ENCODE measurements at places on chromosomes 16 and 17.

DNA sequence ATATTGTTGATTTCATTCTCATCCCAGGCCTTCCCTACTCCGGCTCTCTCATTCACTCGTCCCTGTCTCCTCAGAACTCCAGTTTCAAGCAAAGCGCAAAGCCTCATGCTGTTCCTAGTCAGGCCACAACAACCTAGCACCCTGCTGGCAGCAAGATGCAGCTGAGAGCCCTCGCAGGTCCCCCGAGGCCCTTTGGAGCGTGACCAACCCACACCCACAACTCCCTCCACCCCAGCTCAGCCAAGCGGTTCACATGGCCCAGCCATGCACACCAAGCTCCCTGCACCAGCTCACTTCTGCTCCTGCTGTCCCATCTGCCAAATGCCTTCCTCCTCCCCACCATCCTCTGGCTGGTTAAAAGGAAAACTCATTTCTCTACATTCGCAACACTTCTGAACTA is 195.8 kb downstream of the IRX5 start:
- DNase-seq = no peak

DNA sequence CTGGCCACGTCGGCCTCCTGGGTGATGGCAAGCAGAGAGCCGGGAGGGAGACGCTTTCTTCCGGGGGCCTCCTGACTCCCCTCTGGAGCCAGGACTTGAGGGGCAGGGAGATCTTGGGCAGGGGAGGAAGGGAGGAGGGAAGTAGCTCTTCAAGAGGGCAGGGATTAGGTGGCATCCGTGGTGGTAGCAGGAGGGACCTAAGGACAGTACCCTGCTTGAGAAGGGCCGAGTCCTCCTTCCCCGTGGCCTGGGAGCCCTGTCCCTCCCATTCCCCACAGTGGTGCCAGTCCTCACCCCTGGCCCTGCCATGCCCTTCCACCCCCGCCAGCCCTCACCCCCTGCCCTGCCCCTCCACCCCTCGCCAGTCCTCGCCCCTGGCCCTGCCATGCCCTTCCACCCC is 12.6 kb downstream of the TAX1BP3 start:
- DNase-seq = no peak

DNA sequence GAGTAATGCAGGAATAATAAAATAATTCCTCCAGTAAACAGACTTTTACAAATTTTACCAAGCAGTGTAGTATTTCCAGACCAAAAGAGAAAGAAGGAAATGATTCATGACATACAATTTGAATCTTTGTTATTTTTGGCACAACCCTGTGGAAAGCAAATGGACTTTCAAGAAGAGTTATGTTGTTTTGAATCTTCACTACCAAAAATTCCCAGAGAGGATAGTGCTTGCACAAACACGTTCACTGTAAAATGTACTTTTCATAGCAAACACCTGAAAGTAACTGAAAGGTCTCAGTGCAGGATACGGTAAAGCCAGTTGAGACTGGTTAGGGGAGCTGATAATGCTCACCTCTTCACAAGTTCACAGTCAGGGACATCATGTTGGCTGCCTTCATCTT is 107.1 kb downstream of the USP22 start:
- peak; percentile 68 for DNase-seq

DNA sequence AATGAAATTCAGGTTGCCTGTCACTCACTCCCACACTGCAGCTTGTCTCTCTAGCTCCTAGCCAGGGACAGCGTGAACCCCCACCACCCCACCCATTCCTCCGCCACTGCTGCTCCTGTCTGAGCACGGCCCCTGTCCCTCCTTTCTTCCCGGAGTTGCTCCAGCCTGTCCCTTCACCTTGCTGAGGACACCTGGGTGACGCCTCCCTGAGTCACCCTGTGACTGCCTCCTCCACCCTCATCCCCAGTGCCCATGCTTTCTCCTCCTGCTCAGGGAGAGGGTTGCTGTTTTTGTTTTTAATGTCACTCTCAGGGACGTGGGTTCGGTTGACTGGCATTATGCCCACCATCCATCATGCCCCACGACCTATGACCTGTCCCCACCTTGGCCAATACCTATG is 25.8 kb upstream of the NAT9 start:
- DNase-seq = no peak

- no peak for DNase-seq
These were observed 24.8 kb downstream of the KRT23 start for GRCh38 chr17:40912486-40913210.

DNA sequence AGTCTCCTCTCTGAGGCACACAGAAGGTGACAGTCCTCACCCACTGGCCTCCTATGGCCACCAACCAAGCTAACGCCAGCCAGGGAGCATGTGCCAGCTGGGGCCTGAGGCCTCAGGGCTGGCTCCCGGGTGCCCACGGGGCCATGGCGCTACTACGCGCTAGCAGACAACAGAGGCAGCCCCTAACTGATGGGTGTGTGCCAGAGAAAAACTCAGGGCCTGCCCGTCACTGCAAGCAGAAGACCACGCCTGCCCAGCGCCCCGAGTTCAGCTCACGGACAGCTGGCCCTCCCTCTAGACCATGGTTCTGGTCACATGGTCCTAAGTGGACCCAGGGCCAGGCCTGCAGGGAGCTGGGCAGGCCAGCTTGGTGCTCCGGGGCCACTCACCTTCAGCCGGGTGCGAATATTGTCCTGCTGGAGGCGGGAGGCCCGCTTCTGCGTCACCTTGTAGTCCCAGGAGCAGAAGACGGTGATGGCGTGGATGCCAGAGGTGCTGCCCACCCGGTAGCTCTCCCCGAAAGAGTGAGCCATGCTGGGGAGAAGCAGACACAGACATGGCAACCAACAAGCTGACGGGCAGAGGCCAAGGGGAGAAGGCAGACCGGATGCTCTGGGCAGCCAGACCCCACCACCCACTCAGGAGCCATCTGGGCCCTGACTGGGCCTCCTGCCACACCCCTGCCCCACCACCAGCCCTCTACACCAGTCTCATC is 6.2 kb downstream of the TMC6 start:
- no peak for DNase-seq

DNA sequence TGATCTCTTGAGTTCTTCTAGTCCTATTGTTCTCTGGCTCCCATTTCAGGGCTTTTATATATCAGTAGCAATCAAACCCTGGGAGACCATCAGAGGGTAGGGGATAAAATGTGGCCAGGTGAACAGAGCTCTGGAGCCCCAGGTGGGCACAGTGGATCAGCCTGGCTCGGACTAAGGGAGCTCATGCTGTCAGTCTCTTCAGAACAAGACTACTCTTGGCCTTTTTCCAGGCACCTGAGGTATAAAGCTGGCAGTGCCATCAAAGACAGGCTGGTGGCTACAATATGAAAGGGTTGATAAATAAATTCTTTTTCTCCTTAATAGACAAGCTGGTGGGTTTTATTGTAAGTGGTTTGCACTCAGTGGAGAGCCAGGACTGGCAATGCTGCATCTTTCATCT is 160.0 kb upstream of the CCL2 start:
- DNase-seq = no peak

GRCh38 chr16:24800586-24800985 is 45.2 kb upstream of the SLC5A11 start:
- no peak for DNase-seq

DNA sequence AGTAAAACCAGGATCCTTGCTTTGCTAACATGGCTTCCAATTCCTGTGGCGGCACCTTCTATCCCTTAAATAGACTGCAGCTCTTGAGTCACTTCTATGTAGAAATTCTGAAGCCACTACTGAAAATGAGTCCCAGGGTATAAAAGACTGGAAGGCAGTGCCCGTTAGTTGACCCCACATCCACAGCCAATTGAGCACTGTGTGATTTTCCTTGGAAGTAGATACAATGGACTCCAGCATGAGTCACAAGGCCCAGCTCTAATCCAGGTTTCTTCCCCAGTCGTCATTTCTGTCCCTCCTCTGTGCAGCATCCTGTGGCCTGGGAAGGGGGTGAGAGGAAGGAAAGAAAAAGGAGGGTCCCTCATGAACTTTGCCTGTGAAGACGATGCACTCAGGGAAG is 69.5 kb downstream of the HLF start:
- DNase-seq = peak; percentile 56

DNA sequence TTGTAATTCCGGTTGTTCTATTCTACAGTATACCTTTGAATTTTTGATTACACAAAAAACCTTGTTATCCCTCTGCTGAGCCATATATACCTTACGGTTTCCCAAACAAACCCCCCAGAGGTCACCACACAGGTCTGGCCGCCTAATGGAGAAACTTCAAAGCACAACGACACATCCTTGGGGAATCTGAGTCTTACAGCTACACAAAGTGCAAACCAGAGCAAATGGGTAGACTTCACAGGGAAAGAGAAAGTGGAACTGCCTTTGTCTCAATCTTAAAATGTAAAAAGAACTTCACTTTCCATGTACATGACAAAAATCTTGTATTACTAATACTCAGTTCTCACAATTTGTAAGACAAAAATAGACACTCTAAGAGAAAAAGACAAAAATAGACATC is 2.7 kb downstream of the FBXO31 start:
- DNase-seq = no peak

- DNase-seq = peak; percentile 21
These were observed 30.8 kb downstream of the FA2H start for GRCh38 chr16:74743668-74744299.

- no peak for DNase-seq
These were observed 6.0 kb upstream of the CPD start for GRCh38 chr17:30372755-30373154.

- DNase-seq = no peak
These were observed 33.8 kb upstream of the SSTR2 start for GRCh38 chr17:73130977-73131376.

- peak; percentile 72 for DNase-seq
These were observed 9.2 kb upstream of the NF1 start for GRCh38 chr17:31085563-31085962.

- no peak for DNase-seq
These were observed 47.6 kb downstream of the C17orf67 start for GRCh38 chr17:56785997-56786680.

- peak; percentile 9 for DNase-seq
These were observed 91.8 kb downstream of the RGS9 start for GRCh38 chr17:65228734-65229620.

- DNase-seq = no peak
These were observed 4.9 kb upstream of the SOX9 start for GRCh38 chr17:72115781-72116525.

DNA sequence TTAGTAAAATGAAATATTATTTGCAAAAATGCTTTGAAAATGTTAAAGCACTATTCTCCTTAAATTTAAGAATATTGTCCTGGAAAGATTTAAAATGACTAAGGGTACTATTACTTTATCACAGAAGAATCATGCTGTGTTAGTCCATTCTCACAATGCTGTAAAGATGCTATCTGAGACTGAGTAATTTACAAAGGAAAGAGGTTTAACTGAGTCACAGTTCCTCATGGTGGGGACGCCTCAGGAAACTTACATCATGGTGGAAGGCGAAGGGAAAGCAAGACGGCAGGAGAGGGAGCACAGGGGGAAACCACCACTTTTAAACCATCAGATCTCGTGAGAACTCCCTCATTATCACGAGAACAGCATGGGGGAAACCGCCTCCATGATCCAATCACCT is 245.6 kb downstream of the IRX3 start:
- DNase-seq = no peak

DNA sequence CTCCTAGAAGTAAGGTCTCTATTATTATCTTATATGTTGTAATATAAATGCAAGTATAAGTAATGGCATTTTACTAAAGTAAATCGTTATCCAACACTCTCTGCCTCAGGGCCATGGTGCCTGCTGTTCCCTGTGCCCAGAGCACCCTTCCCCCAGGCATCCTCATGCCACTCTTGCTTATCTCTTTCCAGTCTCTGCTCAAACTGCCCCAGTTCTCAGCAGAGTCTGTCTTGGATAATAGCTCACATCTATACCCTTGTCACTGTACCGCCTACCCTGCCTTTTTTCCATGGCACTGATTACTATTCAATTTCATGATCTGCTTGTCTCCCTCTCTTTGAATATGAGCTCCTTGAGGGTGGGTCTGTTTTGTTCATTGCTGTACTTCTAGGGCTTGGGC is 31.7 kb downstream of the CDH1 start:
- no peak for DNase-seq

- DNase-seq = no peak
These were observed 131.4 kb downstream of the HS3ST2 start for GRCh38 chr16:22945361-22945760.

DNA sequence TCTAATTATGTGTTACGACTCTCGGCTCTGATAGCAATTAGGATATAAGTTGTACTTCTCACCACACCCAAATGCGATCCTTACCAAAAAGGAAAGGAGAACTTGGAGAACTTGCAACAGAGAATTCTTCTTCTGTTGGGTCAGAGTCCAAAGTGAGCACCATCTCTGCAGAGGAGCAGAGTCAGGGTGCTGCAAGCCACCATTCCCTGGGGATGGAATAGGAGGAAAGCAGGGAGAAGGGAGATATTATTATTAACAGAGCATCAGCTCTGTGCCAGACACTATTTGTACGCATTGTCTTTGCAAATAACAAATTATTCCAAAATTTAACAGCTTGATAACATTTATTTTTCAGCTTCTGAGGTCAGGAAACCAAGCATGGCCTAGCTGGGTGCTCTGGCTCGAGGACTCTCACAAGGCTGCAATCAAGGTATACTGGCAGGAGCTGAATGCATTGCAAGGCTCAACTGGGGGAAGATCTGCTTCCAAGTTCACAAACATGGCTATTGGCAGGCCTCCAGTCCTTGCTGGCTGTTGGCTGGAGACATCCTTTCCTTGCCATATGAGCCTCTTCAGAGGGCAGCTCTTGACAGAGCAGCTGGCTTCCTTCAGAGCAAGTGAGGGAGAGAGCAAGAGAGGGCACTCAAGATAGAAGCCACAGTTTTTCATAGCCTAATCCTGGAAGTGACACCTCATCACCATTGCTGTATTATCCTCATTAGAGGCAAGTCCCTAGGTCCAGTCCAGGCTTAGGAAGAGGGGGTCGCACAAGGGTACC is 296.2 kb upstream of the CDH5 start:
- peak; percentile 22 for DNase-seq

- no peak for DNase-seq
These were observed 701 bp downstream of the PDP2 start for GRCh38 chr16:66881014-66881417.

GRCh38 chr17:59893676-59894100 is 767 bp downstream of the RPS6KB1 start:
- DNase-seq = no peak

GRCh38 chr17:29108823-29109476 is 66.0 kb downstream of the PIPOX start:
- DNase-seq = no peak

GRCh38 chr17:69654981-69655855 is 240.7 kb downstream of the MAP2K6 start:
- peak; percentile 86 for DNase-seq

DNA sequence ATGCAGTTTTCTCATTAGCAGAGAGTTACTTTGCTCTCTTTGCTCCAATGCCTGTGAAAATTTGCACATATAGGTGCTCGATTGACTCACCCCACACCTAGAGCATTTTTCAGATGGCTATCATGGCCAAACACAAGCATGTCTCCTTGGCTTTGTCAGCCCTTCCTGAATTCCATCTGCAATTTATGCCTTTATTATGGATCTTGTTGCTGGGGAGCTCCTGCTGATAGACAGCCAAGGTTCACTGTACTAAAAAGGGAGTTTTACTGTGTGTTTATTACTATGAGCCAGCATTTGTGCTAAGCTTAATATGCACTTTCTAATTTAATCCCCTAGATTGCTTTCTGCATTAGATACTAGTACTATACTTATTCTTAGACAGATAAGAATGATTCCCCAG is 93.3 kb downstream of the TOX3 start:
- DNase-seq = no peak

Measured in stromal cell of bone marrow (primary cell).